ENCODE measurements at places on chromosomes 4 and X.

DNA sequence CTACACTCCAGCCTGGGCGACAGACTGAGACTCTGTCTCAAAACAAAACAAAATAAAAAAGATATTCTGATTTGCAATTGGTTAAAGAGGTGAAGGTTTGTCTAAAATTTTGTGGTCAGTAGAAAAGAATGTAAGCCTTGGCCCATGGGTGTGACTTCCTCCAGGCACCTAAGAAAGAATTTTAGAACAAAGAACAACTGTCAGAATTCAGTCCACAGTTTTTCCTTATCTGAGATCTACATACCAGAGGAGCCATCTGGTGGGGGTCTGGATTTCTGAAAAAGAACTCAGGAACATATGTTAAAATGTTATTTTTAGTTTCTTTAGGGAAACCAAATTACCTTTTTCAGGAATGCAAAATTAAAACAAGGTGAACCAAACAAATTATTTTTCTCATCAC lies 434.1 kb downstream of the ANKRD50 start:
- DNase-seq, result no peak

GRCh38 chrX:77160301-77160700 lies 286.9 kb upstream of the FGF16 start:
- DNase-seq, result no peak

DNA sequence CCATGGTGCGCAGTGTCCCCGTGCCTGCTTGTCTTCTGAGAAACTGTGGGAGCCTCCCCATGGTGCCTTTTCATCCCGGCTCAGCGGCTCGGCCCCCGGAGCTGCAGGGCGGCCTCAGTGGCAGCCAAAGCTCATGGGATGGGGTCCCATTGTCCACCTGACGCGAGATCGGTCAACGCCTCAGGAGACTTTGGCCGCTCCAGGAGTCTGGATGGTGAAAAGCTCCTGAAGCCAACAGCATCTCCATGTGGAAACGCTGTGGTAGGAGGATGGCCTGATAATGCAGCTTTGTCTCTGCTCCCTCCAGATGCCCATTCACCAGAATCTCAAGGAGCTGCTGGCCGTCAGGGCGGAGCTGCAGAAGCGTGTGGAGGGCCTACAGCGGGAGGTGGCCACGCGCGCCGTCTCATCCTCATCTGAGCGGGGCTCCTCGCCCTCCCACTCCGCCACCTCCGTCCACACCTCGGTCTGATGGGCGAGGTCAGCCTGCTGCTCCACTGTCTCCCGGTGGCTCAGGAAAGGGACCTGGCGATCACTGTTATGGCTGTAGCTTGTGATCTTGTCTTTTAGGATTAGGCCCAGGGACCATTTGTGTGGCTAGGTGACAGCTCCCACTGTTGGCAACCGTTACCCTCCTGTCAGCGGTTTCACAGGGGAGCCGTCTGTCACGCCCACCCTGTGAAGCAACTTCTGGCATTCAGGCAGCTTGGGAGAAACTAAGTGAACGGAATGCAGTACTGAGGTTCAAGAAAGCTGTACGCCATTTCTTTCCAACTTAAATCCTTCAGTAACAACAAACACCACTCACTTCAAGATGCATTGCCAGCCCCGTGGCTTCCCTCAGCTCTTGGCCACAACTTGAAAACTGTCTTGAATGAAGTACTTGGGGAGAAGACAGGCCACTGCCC lies 69.3 kb downstream of the MTMR1 start:
- DNase-seq, result peak; percentile 53

DNA sequence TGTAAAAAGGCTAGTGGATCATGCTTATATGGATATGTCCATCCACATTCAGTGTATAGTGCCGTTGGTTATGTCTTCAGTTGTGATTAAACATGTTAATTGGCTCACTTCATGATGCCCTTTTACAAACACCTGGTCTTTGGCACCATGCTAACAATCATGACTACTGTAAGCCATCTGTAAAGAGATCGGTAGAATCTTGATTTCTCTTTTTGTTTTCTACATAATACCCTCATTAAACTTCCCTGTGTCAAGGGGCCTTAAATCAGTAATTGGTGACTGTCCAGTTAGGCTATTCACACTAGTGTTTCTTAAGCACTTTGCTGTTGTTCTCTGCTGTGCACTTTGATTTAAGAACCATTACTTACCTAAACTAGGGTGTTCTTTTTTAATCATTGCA lies 475.2 kb downstream of the RPA4 start:
- no peak for DNase-seq

DNA sequence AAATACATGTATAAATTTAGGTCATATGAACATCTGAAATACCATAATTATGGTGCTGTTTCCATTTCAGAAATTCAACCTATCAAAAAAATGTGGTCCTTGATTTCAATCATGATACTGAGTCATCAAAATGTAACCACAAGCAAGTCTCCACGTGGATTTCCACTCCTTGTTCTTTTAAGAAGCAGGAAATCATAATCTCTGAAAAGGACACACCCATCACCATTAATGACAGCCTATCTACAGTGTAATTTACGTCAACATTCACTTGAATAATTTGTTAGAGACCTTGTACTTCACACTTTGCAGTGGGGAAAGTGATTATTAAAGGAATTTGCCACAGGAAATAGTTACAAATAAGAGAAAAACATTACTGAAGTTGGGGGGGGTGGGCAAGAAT lies 17.7 kb upstream of the SLC7A11 start:
- no peak for DNase-seq

- no peak for DNase-seq
These were observed 181.7 kb upstream of the EDNRA start for GRCh38 chr4:147299205-147299604.

DNA sequence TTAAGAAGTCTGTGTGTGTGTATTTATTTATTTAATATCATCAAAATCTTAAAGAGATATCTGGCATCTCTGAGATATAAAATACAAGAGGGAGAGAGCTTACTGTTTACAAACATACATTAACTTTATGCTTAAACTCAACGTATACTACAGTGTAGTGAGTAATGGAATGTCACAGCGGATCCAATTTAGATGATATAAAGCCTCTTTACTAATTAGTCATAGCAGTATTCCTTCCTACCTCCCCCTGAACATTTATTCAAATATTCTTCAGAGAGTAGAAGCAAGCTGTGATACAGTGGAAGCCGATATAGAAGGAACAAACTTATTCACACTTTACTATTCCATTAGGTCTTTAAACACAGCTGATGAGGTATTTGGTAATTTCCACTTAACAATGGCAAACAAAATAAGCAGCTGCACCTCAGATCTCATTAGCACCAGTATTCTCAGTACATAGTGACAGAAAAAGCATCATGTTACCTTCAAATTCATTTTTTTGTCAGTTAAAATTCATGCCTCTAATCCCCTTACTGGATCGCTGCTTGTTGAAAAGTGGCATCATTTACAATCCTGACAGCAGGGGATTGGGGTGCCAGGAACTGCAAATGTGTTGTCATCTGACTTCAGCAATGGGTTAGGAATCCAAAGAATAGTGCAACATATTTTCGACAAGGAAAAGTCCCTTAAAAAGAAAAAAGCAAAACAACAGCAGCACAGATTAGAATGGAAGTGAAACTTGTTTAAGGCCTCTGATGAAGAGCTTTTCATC lies 658.7 kb upstream of the EPHA5 start:
- DNase-seq, result no peak
